ENCODE measurements at places on chromosomes 5 and 9. TPM values are rescaled to one million over a fixed set of nuclear protein-coding genes. Genes with fewer than 3 reads are reported as not detected.

Gene ENTPD8
- total RNA-seq, result not detected

Gene KIF20A
- total RNA-seq, result 0.36 TPM

Gene REEP2
- total RNA-seq, result 15.7 TPM

Gene KCTD16
- 0.16 TPM for total RNA-seq

Gene SVEP1
- 77.5 TPM for total RNA-seq

Gene ADGRD2
- not detected for total RNA-seq

Measured in sigmoid colon (tissue), 7 donors.